ENCODE measurements at places on chromosomes 2 and 18.

DNA sequence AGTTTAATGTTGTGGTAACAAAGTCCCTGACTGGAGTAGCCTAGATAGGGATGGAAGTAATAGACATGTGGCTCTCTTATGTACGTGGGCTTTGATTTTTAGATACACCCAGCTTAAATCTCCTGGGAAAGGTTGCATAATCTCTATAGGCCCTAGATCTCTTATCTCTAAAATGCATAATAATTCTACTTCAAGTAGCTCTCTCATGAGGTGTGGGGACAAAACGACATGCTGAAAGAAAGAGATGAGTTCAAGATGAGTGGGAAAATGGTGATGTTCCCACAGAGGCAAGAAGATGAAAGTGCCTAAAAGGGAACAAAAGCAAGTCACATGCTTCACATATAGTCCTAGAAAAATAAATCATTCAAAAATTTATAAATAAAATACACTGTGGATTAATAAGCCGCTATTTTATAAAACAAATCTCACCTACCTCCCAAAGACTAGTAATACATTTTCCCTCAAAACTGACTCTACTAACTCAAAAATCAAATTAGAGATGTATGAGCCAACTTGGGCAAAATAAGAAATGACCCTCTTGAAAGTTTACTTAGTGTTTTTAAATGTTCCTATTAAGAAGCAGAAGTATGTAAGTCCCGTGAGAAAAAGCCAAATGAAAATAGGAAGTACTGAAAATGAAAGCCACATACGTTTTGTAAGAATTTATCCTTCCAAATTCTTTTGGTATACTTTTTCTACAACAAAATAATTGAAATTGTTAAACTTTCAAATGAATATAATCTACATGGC, 148.2 kb upstream of the ITGA4 start:
- no peak for DNase-seq

DNA sequence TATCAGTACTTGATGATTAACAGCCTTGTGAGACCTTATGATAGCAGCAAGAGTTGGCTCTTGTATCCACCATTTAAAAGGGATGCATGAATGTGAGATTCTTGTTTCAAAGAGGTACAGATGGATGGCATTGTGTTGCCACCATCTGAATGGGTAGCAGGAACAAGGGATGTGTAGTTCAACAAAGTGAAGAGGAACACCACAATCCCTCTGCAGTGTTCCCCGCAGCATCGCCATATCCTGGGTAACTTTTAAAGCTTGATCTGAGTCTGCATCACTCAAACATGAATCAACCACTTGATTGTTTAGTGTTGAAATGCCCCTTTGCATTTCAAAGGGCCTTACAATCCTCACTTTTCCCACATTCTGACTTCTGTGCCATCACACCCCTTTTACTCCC, 106.7 kb downstream of the SS18 start:
- no peak for DNase-seq

GRCh38 chr2:11889101-11889850, 142.8 kb downstream of the LPIN1 start:
- no peak for DNase-seq

- DNase-seq: no peak
Observed at GRCh38 chr18:79888016-79888415, 63.4 kb downstream of the SLC66A2 start.

DNA sequence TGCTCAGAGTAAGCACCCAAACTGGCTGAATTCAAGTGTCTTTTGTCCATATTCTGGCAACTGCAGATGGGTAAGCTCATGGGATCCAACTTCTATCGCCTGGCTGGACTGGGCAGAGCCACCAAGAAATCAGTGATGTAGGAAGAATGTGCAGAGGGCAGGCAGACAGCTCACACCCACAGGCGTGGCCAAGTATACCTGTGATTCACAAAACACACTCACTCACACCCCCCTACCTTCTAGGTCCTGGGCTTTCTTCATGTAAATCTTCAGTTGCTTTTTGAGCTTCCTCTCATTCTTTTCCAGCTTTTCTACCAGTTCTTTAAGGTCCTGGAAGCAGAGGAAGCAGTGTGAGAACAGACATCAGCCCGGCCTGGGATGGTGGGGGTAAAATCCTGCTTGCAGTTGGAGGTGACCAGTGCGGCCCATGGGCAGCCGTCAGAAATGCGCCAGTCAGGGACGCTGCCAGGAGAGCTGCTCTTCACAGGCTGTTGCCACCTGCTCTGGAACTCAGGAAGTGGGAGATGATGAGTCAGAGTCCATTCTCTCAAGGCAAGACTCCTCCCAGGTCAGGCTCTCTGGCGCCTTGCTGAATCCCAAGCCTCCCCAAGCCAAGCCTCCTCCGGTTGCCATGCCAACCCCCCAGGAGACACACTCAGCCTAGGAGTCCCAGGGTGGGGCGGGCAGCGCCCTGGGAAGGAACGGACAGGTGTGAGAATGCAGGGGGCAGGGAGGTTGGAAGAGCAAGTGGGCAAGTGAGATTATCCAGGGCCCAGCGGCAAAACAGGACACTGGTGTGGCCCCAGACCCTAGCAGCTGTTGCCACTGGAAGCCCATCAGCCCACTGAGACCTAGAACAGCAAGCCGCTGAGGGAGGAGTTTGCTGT, 36.2 kb upstream of the ACAA2 start:
- DNase-seq: peak; percentile 92

DNA sequence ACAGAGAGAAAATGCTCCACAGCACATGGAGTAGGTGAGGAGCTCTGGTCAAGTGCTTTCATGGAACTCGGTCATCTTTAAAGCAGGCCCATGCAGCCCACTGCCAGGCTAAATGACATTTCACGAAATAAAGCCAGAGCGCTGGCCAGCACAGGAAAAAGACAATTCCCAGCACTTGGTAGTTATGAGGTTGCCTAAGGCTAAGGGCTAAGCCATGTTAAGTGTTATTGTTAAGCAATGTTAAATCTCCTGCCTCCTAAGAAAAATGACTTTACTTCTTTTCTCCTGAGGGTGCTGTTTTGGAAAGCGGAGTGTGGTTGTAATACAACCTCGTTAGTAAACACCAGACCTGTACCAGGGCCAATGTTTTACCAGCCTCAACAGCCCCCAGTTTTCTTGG, 125.9 kb upstream of the NRP2 start:
- no peak for DNase-seq

DNA sequence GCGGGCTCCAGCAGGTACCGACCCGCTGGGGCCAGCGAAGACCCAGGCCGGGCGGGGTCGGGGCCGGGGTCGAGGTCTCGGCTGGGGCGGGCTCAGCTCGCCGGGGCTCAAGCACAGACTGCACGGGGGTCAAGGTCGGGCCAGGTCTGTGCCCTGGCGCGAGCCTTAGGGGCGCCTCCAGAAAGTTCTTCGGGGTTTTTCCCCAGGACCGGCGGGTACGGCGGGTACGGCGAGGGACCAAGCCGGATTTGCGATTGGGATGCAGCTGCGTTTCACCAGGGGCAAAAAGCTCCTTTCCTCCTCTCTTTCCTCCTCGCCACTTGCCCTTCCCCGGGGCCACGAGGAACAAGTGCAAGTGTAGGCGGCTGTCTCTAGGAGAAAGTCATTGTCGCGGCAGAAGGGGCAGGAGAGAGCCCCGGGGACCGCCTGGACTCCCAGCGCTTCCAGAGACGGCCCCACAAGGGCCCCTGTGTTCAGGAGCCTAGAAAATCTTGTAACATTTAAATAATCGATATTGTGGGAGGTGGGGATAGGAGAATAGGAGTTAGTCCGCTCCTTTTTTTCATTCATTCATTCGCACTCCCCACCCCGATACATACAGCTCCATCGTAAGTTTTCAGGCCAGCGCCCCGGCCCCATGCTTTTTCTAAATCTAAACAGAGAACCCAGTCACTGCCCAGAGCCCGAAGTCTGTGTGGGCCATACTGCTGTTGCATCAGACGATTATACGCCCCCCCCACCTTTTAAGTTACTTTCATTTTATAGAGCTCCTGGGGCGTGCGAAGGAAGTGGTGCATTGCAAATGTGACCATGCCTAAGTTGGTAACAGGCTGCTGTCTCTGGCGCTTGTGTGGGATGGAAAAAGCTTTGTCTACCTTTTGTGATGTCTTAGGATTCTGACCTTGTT, 679 bp downstream of the PMAIP1 start:
- DNase-seq: peak; percentile 12

GRCh38 chr18:62614494-62614893, 91.7 kb downstream of the ZCCHC2 start:
- no peak for DNase-seq

DNA sequence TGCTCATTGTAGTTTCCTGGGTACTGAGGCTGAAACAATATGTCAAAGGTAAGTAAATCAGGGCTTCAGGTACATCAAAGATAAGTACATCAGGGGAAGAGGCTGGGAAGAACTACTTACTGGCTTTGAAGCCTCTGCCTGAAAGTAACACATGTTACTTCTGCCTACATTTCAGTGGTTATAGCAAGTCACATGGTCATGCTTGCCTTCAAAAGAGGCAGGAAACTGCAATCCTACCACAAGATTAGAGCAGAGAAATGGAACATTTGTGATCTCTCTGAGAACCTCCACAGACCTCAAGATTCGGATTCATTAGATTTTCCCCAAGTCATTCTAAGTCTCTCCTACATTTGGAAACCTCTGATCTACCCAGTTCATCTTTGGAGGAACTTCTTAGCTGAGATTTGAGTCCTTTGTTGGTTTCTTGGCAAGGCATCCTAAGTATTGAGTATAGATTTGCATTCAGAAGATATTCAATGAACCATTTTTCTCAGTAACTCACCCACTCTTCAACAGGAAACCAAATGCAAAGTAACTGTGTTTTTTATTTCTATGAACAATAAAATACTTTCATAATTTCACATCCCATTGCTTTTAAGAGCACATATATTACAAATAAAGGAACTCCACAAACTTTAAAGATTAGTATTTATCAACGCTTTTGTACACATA, 48.5 kb upstream of the CCDC195 start:
- no peak for DNase-seq

DNA sequence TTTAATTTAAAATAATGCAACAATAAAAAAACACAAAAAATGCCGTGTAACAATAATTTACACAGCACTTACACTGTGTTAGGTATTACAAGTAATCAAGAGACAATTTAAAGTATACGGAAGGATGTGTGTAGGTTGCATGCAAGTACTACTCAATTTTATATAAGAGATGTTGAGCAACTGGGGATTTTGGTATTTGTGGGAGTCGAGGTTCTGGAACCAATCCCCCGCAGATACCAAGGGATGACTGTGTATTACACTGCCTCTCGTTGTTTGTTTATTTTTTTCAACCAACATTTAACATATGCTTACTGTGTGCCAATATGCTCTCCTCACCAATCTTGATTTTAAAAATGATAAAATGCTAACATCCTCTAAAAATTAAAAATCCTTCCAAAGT, 24.8 kb downstream of the MAP3K2 start:
- DNase-seq: no peak

DNA sequence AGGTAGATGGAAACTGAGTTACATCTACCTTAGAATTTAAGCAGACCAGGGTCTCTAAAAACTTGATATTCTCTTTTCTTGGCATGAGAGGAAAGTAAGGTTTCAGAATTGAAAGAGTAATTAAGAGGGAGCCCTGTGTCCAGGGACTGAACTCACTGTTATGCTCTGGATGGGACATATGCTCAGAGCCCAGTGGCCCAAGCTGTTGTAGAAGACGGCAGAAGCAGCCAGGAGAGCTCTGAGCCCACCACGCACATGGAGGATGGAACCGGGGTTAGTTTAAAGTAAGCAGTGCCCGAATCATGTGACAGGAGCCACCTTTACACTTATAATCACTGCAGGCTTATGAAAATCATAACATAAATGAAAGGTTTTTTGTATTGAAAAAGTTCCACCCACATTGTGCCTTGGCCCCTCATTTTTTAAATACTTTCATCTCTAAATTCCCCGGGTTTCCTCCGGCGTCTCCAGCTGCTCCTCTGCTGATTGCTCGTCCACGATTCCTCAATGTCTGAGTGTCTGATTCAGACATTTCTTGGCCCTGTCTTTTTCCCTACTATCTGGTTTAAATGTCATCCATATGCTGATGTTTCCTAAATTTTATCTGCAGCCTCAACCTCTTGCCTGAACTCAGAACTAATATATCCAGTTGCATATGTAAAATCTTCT, 36.1 kb upstream of the SPTBN1 start:
- no peak for DNase-seq

DNA sequence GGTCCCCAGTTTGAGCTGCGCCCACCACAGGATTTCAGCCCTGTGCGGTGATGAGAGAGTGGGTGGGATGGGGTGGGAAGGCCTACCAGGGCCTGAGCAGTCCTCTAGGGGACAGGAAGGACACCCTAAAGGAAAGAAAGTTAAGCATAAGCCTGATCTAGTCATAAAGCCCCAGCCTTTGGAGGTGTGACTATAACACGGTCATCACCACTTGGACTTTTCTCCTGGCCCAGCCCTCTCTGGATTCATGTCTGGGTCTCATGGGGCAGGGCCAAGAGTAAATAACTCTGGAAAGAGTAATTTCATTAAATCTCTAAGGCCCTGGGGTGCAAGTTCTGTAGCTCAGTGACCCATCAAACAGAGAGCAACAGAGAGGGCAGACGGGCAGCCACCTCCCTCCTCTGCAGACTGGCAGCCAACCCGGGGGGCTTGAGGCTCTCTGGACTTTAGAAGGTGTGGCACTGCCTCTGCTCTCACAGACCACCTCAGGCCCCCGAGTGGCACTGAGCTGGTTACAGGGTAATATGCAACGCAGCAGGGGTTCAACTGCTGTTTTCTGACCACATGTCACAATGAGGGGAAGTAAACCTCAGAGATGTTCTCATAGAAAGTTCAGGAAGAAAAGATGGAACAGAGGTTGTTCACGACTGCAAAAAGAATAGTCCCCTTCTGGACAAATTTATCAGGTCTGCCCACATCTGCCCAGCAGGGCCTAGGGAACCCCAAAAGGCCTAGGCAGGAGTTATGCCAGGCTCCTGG, 41.5 kb downstream of the TGFA start:
- DNase-seq: no peak

GRCh38 chr2:40652155-40652554, 200.3 kb upstream of the SLC8A1 start:
- no peak for DNase-seq

GRCh38 chr2:240033330-240033678, 3.1 kb upstream of the OR6B2 start:
- no peak for DNase-seq

DNA sequence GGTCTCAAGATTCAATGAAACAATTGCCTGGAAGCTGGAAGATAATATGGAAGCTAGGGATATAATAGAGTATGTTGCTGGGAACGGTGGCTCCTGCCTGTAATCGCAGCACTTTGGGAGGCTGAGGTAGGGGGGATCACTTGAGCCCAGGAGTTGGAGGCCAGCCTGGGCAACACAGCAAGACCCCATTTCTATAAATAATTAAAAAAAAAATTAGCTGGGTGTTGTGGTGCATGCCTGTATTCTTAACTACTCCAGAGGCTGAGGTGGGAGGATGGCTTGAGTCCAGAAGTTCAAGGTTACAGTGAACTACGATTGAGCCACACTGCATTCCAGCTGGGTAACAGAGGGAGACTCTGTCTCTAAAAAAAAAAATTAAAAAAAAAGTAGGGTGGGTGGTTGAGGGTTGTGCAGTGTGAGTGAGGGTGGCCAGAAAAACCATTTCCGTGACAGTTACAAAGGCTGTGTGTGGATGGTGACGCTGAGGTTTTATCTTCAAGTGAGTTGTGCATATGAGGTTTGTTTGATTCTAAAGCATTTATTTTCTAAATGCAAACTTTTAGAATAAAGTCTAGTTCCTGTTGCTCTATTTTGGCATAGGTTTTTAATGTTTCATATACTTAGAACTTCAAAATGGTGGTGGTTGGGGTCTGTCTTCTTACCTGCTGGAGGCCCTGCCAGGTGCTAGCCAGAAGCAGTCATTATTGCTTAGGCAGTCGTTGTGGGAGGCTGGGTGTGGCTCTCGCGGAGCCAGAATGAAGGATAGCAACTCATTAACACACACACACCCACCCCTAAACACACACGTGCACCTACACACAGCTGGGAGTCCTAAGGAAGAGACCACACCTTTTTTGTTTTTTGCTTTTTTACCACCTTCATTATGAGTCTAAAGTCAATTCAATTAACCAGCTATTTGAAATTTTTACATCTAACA, 4.7 kb upstream of the IL1R2 start:
- peak; percentile 2 for DNase-seq

Data from DMS153 (cell line).